ENCODE measurements at places on chromosomes 16 and 17. TPM values are rescaled to one million over a fixed set of nuclear protein-coding genes. Genes with fewer than 3 reads are reported as not detected.

The GOT2 gene
- polyA plus RNA-seq: 49.0 TPM

The DRC7 gene
- polyA plus RNA-seq: not detected

The PPM1D gene
- polyA plus RNA-seq: 9.4 TPM

The TMEM238L gene
- not detected for polyA plus RNA-seq

The SRCIN1 gene
- polyA plus RNA-seq: 0.89 TPM

The FNDC8 gene
- polyA plus RNA-seq: not detected

The HID1 gene
- polyA plus RNA-seq: 4.6 TPM

The IL21R gene
- polyA plus RNA-seq: 0.14 TPM

The CIBAR2 gene
- not detected for polyA plus RNA-seq

The PYCARD gene
- polyA plus RNA-seq: 8.8 TPM

The PIGW gene
- polyA plus RNA-seq: 8.3 TPM

The TANGO6 gene
- polyA plus RNA-seq: 6.4 TPM

The KRT23 gene
- not detected for polyA plus RNA-seq

The EPN3 gene
- polyA plus RNA-seq: 3.5 TPM

The RPUSD1 gene
- 10.9 TPM for polyA plus RNA-seq

The ERBB2 gene
- polyA plus RNA-seq: 113 TPM

The PTX4 gene
- 1.5 TPM for polyA plus RNA-seq

The PLEKHH3 gene
- 41.7 TPM for polyA plus RNA-seq

The NFE2L1 gene
- polyA plus RNA-seq: 244 TPM

The SDR42E2 gene
- polyA plus RNA-seq: 0.10 TPM

The TM4SF5 gene
- polyA plus RNA-seq: not detected

The DHRS7C gene
- 76.6 TPM for polyA plus RNA-seq

The CLDN7 gene
- 1.6 TPM for polyA plus RNA-seq

The MPP2 gene
- 2.3 TPM for polyA plus RNA-seq

The TSC2 gene
- polyA plus RNA-seq: 74.7 TPM

The RDM1 gene
- polyA plus RNA-seq: 0.68 TPM

The ZG16 gene
- not detected for polyA plus RNA-seq
